HS-5 (cell line): ENCODE measurements at places on chromosomes 2 and 18.
A peak's percentile ranks its signal among the peaks of the same experiment; 100 is the strongest.

- DNase-seq, result no peak
Measured at GRCh38 chr2:146992466-146992865, 852.4 kb upstream of the ACVR2A start.

DNA sequence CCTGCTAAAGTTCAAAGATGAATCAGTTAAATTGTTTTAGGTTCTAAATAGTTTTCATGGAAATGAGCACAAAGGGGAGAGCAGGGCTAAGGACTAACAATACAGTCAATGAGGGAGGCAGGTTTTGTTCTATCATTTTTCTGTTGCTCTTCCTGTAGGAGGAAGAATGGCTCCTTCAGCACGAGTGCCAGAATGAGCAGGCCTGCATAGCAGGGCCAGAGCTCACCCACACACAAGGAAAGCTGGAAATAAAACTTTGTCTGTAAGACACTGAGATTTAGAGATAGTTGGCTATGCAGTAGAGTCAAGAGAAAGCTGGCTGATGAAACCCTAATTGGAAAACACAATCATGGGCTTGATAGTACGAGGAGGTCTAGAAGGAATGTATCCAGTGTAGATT lies 313.3 kb downstream of the MBD2 start:
- no peak for DNase-seq

DNA sequence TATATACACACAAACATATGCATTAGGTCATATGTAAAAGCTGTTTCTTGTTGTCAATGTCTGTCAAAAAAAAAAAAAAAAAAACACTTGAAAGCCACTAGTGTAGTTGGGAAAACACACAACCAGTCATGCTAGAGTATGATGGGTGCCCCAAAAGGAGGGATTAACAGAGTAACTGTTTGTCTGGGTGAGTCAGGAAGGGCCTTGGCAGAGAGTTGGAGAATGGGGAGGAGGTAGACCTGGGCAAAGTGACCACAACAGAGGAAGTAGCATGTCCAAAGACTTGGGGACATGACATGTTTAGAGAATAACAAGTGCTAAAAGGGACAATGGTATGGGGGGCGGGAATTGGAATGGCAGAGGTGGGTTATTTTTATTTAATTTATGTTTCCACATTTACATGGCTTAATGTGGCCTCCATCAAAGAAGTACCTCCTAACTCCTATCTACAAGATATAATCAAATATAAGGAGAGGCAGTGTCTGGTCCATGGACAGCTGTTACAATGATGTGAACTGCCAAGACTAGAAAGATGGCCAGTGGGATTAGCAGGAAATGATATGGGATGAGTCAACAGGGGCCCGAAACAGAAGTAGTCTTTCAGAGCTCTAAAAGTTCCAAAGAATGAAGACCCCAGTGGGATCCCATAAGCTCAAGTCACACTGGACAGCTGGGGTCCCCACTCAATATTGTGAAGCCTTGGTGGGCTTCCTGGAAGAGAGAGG lies 99.9 kb upstream of the ZFP36L2 start:
- DNase-seq, result no peak

GRCh38 chr2:238524426-238524983 lies 97.8 kb downstream of the ASB1 start:
- DNase-seq, result no peak

GRCh38 chr2:6929196-6929819 lies 12.1 kb downstream of the RNF144A start:
- no peak for DNase-seq

DNA sequence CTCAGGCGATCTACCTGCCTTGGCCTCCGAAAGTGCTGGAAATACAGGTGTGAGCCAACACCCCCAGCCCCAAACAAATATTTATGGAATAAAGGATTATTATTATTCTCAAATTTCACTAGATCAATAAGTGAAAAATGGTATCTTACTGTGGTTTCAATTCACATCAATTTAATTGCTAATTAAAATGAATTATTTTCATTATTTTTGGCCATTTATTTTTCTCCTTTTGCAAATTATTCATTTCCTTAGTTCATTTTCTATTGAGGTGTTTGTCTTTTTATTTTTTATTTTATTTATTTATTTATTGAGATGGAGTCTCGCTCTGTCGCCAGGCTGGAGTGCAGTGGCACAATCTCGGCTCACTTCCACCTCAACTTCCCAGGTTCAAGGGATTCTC lies 11.9 kb upstream of the HS6ST1 start:
- DNase-seq, result no peak

- DNase-seq, result no peak
Measured at GRCh38 chr18:7541835-7542234, 25.3 kb upstream of the PTPRM start.

GRCh38 chr2:38159597-38159996 lies 83.6 kb upstream of the CYP1B1 start:
- DNase-seq, result no peak

- no peak for DNase-seq
Measured at GRCh38 chr2:122114421-122114820, 359.0 kb downstream of the TSN start.

- DNase-seq, result no peak
Measured at GRCh38 chr2:42849311-42849710, 56.9 kb upstream of the HAAO start.

DNA sequence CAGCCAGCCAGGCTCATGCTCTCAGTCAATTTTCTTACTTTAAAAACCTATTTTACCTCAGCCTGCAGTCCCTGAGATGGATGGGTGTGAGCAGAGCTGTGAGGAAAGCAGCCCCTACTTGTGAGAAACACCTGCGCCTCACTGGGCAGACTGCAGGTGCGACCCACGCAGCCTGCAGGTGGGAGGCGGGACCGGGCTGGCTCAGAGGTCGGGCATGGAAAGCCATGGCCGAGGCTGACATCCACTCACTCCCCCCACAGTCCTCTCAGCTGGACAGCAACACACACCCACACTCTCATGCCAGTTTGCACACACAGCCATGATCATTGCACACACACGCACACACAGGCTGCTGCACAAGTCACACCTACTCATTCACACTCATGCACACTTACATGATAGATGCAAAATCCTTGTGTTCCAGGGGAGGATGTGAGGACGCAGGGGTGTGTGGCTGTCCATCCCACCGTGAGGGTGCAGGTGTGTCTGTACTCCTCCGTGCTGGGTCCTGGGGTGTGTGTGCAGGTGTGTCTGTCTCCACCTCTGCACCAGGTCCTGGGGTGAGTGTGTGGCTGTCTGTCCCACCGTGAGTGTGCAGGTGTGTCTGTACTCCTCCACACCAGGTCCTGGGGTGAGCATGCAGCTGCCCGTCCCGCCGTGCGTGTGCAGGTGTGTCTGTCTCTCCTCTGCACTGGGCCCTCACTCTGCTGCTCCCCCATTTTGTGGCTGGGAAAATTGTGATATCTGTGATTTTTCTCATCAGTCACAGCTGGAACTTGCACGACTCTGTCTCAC lies 166.5 kb downstream of the RTP5 start:
- DNase-seq, result no peak

- DNase-seq, result no peak
Measured at GRCh38 chr2:216803791-216804190, 56.1 kb downstream of the TNP1 start.

- peak; percentile 19 for DNase-seq
Measured at GRCh38 chr2:241443486-241444223, 64.7 kb downstream of the STK25 start.
